MG63 (cell line): ENCODE measurements at places on chromosomes 7 and 10. TPM values are rescaled to one million over a fixed set of nuclear protein-coding genes. Genes with fewer than 3 reads are reported as not detected.

Gene SH2D4B
- total RNA-seq: not detected in 2 replicates

Gene SUGCT
- total RNA-seq: 1.5 and 10.2 TPM in 2 replicates

GRCh38 chr10:121106611-121107010 is 255.4 kb downstream of the WDR11 start:
- DNase-seq: no peak

DNA sequence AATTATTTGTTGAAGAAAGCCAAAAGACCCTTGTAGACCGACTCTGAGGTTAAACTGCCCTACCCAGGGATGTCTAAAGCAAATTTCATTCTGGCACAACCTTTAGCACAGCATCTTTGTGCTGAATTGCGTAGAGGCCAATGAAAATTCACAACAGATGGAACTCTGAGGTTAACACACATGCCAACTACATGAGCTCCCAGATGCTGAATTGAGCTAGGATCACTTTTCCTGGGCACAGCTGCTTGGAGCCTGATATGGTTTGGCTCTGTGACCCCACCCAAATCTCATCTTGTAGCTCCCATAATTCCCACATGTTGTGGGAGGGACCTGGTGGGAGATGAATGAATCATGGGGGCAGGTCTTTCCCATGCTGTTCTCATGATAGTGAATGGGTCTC is 158.0 kb upstream of the PTN start:
- no peak for DNase-seq

Gene PPP1R3C
- total RNA-seq: 12.7 and 16.0 TPM in 2 replicates

DNA sequence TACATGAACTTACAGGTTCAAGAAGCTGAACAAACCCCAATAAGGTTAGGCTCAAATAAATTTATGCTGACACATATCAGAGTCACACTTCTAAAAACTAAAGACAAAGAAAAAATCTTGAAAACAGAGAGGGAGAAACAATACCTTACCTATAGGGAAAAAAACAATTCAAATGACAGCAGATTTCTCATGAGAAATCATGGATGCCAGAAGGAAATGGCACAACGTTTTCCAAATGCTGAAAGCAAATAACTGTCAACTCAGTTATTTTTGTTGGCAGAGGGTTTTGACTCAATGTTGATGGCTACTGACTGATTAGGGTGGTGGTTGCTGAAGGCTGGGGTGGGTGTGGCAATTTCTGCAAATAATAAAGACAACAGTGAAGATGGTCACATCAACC is 239.4 kb downstream of the ARHGAP12 start:
- no peak for DNase-seq

DNA sequence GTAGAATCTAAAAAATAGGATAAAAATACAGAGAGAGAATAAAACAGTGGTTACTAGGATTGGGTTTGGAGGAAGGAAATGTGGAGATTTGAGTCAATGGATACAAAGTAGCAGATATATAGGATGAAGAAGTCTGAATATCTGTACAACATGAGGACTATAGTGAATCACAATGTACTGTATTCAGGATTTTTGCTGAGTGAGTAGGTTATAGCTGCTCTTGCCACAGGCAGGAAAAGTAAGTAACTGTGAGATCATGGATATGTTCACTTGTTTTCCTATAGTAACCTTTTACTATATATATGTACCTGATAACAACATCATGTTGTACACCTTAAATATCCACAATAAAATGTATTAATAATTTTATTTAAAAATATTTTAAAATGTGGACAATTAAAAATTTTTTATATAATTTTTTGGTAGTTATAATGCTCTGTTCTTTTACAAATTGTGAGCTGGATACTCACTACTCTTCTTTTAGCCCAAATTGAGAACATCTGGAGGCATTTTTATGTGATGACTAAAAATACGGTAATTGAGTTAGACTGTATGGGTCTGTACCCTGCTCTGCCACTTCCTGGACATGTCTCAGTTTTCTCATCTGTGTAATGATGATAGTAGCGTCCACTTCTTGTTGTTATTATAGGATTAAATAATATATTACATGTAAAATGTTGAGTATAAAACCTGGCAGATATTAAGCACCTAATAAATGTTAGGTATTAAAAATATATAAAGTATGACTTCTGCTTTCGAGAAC is 439.1 kb downstream of the AUTS2 start:
- no peak for DNase-seq

GRCh38 chr10:132544744-132545658 is 7.4 kb downstream of the INPP5A start:
- no peak for DNase-seq

GRCh38 chr10:81914736-81915503 is 39.9 kb downstream of the NRG3 start:
- DNase-seq: no peak
